Mammary epithelial cell (primary cell): ENCODE measurements at places on chromosomes 5 and 9. TPM values are rescaled to one million over a fixed set of nuclear protein-coding genes. Genes with fewer than 3 reads are reported as not detected.

PFN3 gene
- not detected for polyA plus RNA-seq

MAP3K1 gene
- polyA plus RNA-seq = 4.3 TPM

C9orf43 gene
- 1.0 TPM for polyA plus RNA-seq

TMEM252 gene
- not detected for polyA plus RNA-seq

TNC gene
- polyA plus RNA-seq = 22.2 TPM

SPATA31A3 gene
- polyA plus RNA-seq = not detected

PCDHGA3 gene
- 0.75 TPM for polyA plus RNA-seq

SMARCA2 gene
- 42.9 TPM for polyA plus RNA-seq

LHX2 gene
- 0.02 TPM for polyA plus RNA-seq

PAEP gene
- polyA plus RNA-seq = not detected

SLC6A7 gene
- not detected for polyA plus RNA-seq

LURAP1L gene
- polyA plus RNA-seq = 16.6 TPM

IFNB1 gene
- not detected for polyA plus RNA-seq

RFX3 gene
- polyA plus RNA-seq = 1.5 TPM

ITGA2 gene
- 86.5 TPM for polyA plus RNA-seq

ZNF618 gene
- polyA plus RNA-seq = 8.0 TPM

FGF1 gene
- 5.0 TPM for polyA plus RNA-seq

TEK gene
- polyA plus RNA-seq = 0.02 TPM

ABCA1 gene
- polyA plus RNA-seq = 5.7 TPM

LECT2 gene
- not detected for polyA plus RNA-seq

CCNJL gene
- polyA plus RNA-seq = 16.1 TPM

LAMC3 gene
- polyA plus RNA-seq = 0.01 TPM

CCL28 gene
- polyA plus RNA-seq = 3.7 TPM

CATSPER3 gene
- 0.09 TPM for polyA plus RNA-seq

FAM153A gene
- polyA plus RNA-seq = not detected

GFI1B gene
- not detected for polyA plus RNA-seq

FGF18 gene
- not detected for polyA plus RNA-seq

NIPAL4 gene
- 6.1 TPM for polyA plus RNA-seq

NR5A1 gene
- not detected for polyA plus RNA-seq

WNK2 gene
- 0.01 TPM for polyA plus RNA-seq
